HAP-1 (cell line): ENCODE measurements at places on chromosomes 4 and X.
A peak's percentile ranks its signal among the peaks of the same experiment; 100 is the strongest.

DNA sequence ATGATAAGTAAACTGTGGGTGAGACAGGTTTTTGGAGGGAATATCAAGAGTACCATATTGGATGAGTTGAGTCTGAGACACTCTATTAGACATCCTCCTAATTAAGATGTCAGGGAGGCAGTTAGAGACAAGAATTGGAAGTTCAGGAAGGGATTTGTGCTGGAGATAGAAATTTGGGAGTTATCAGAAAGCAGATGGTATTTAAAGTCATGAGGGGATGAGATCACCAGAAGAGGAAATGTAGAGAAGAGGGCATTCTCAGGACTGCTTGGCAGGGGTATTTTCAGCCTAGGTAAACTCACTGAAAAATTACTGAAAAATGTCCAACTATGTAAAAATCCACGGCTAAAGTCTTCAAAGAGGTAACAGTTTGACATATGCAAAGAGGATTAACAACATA, 161.6 kb upstream of the PGRMC2 start:
- DNase-seq: no peak

DNA sequence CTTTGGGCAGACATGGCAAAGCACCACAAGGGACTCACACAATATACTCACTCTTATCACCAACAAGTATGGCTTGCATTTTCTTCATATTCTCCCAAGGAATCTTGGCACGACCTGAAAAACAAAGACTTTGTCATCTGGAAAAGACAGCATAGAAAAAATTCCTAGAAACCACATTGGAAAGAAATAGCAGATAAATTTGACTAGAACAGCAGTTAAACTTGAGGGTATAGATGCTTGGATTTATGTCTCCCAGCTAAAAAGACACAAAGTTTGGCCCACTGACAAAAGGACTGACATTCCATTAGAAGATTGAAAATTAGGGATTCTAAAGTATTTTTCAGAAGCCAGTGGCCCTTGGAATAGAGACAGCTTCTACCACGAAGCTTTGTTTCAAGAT, 6.9 kb upstream of the VEGFC start:
- no peak for DNase-seq

GRCh38 chr4:7206385-7206784, 14.0 kb downstream of the SORCS2 start:
- DNase-seq: no peak

DNA sequence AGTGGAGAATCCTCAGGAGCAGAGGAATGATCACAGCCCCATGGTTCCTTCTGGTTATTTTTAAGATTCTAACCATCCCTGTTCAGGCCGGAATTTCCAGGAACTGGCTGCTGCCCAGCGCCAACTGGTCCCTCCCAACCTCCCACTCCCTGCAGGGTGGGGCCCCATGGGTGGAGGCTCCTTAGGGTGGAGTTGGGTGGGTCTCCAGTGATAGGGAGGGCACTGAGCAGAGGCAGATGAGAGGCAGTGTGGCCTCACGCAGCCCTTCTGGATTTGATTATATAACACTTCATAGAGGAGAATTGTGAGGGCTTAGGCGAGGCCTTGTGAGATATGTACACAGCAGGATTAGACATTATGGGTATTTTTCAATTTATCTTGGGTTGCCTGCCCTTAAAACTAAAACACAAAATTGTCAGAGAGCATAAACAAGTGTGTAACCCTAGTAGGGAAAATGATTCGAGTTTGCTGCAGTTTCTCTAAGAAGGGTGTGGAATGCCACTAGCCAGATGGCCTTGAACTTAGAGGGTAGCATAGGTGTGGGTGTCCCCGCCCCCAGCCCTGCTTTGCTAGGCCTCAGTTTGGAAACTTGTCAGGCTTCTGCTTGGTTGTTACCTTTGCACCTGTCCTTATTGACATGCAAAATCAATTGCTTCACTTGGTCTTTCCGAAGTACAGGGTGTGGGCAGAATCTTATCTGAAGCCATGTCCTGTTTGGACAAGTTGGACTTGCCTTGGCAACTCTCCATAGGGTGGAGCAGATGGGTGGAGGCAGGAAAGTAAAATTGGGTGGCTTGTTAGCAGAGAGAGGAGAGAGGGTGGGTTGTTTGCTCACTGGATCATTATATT, 9.4 kb downstream of the KLF3 start:
- DNase-seq: no peak

DNA sequence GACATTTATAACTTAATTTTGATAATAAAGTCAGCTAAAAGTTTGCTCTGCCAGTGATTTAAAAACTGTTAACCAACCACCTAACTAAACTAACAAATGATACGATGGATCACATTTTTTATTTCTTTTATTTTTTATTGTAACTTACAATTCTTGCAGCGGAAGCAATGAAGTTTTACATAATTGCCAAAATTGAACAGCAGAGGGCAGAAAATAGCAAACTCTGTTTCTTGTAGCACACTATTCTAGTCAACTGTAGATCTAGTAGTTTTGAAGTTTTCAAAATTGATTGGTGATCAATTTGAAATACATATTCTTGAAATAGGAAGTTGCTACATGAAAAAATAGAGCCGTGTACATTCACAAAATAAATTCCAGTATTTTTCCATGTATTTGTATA, 2.8 kb upstream of the GRIA2 start:
- DNase-seq: peak; percentile 41

DNA sequence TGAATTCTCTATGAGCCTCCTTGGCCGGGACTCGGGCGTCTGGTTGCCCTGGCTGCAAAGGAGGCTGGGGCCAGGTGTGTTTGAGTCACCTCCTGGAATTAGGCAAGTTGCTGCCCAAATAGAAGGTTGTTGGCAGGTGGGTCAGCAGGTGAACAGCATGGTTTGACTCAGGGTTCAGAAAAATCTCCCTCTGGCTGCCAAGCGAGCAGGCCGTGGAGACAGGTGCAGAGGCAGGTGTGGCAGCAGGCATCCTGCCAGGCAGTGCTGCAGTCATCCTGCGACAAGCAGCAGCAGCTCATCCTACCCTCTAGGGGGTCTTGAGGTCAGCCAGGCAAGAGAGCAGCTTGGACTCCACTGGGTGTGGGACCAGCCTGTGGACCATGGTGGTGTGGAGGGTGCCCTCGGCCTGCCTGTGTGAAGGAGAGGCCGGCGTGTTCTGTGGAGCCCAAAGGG, 8.2 kb downstream of the MSANTD1 start:
- no peak for DNase-seq

- no peak for DNase-seq
Observed at GRCh38 chrX:115017455-115017854, at the start of gene IL13RA2. Gene IL13RA2 (minus strand): TSS chrX:115017616. CDS start chrX:115017269, 347 bp downstream.

DNA sequence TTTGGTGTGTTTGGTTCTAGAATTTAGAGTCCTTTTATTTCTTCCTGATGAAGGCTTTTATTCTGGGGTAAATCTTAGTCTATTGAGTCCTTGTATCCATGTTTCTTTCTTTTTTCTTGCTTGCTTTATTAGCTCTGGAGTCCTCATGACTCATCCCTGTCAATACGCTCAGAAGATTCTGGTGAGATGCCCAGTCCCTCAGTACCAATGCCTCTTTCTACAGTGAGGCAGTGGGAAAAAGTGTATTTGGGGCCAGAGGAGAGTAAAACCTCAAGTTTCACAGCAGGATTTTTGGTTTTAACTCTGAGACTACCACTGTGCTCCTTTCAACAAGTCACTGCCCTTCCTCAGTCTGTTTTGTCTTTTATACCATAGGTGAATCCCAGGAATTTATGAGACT, 368.0 kb downstream of the GBA3 start:
- no peak for DNase-seq

- no peak for DNase-seq
Observed at GRCh38 chrX:20729416-20729815, 462.7 kb upstream of the RPS6KA3 start.

GRCh38 chr4:121877041-121877773, 6.9 kb upstream of the BBS7 start:
- DNase-seq: no peak

GRCh38 chrX:15233416-15234015, 36.4 kb downstream of the ASB9 start:
- DNase-seq: no peak

DNA sequence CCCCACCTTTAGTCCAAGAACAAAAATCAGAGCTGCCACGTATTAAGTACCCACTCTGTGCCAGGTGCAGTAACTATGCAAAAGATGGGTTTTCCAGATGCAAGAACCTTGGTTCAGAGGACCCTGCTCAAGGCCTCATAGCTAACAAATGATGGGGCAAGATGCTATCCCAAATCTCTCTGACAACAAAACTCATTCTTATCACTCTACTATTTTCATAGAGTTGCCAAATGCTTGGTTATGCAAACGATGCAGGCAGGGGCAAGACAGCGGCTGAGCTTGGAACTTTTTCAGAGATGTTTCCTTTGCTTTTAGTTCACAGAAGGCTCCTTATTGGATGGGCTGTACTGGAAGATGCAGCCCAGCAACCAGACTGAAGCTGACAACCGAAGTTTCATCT, 30.5 kb downstream of the PKD2 start:
- DNase-seq: no peak

GRCh38 chr4:150990250-150990649, 24.8 kb downstream of the LRBA start:
- no peak for DNase-seq

GRCh38 chr4:19592391-19592790, 659.3 kb upstream of the SLIT2 start:
- DNase-seq: no peak

- no peak for DNase-seq
Observed at GRCh38 chr4:14719053-14719452, 283.2 kb upstream of the CPEB2 start.

GRCh38 chrX:48604701-48605100, 7.4 kb downstream of the WDR13 start:
- DNase-seq: no peak

- DNase-seq: no peak
Observed at GRCh38 chr4:113673450-113673849, 88.1 kb downstream of the CAMK2D start.

DNA sequence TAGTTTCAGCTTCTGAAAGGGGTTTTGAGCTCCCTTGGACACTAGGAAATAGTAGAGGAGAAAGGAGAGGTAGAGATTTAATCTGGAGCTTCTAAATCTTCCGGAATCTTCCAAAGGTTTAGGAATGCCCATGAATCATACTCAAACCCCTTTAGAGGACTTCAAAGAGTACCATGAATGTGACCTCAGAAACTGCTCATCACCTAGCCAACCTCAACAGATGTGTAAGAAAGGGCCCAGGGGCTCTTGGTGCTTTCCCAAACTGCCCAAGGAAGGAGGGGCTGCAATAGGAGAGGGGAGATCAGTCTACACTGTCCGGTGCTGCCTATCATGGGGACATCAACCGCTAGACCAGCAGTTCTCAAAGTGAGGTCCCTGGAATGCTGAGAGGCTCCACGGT, 109.1 kb downstream of the RBM47 start:
- DNase-seq: no peak
